ENCODE measurements at places on chromosomes 13 and 19. TPM values are rescaled to one million over a fixed set of nuclear protein-coding genes. Genes with fewer than 3 reads are reported as not detected.

PCDH8 gene
- not detected for total RNA-seq

SYT5 gene
- total RNA-seq: not detected

KDELR1 gene
- total RNA-seq: 91.1 TPM

C19orf44 gene
- 4.3 TPM for total RNA-seq

CNN1 gene
- not detected for total RNA-seq

GARIN5A gene
- total RNA-seq: 0.96 TPM

GRAMD1A gene
- total RNA-seq: 160 TPM

CGB2 gene
- total RNA-seq: not detected

AP2S1 gene
- total RNA-seq: 116 TPM

KL gene
- total RNA-seq: 0.25 TPM

DNA sequence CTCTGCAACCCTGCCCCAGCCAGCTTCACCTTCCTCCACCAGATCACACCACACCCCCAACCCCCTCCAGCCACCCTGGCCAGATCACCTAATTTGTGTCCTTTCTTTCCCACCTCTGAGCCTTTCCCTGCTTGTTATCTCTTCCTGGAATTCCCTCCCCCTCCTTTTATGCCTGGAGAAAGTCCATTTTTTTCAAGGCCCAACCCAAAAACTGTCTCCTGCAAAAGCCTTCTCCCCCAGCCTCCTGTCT, 5.3 kb upstream of the TLE2 start:
- DNase-seq: no peak

DNA sequence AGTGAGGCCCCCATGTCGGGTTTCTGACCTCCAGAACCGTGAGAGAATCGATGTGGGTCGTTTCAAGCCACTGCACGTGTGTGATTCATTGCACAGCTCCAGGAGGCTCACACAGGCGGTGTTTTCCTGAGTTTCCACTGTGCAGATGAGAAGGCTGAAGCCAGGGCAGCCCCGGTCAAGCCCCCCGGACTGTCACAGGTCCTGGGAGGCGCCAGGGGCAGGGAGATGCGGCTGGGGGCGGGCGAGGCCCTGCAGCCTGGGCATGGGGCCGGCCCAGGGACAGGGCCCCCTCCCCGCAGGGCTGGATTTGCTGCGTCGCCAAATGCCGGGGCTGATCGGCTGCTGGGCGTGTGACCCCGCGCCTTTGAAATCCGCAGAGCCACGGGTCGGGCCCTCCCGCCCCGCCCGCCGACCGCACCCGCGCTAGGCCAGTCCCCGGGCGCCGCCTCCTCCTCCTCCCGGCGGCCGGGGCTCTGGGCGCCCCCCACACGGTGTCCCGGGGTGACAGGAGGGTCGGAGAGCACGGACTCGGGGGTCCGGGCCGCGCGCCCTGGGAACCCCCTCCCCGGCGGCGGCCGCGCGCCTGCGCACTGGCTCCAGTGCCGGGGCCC, 9.9 kb upstream of the MKNK2 start:
- DNase-seq: no peak

- no peak for DNase-seq
Observed at GRCh38 chr13:34241332-34241731, 423.4 kb downstream of the RFC3 start.

DNA sequence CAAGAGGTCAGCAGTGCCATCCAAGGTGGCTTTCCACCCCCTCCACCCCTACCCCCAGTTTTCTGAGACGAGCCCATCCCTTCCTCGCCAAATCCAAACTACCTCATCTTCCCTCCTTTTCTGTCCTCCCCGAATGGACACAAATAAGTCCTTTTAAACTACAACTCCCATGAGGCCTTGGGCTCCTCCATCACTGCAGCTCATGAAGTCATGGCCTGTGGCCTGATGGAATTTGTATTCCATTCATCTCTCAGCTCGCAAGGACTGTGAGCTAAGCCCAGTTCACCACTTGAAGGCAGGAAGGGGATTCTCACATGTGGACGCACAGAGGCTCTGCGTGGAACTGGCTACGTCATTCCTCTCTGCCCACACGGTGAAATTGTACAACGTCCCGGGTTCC, 12.5 kb downstream of the PTPRH start:
- DNase-seq: no peak

GRCh38 chr19:882871-883497, 10.0 kb downstream of the MED16 start:
- no peak for DNase-seq

GRCh38 chr13:37446503-37446902, 152.1 kb downstream of the POSTN start:
- DNase-seq: no peak

GRCh38 chr13:52162279-52163101, 3.1 kb upstream of the NEK3 start:
- no peak for DNase-seq

DNA sequence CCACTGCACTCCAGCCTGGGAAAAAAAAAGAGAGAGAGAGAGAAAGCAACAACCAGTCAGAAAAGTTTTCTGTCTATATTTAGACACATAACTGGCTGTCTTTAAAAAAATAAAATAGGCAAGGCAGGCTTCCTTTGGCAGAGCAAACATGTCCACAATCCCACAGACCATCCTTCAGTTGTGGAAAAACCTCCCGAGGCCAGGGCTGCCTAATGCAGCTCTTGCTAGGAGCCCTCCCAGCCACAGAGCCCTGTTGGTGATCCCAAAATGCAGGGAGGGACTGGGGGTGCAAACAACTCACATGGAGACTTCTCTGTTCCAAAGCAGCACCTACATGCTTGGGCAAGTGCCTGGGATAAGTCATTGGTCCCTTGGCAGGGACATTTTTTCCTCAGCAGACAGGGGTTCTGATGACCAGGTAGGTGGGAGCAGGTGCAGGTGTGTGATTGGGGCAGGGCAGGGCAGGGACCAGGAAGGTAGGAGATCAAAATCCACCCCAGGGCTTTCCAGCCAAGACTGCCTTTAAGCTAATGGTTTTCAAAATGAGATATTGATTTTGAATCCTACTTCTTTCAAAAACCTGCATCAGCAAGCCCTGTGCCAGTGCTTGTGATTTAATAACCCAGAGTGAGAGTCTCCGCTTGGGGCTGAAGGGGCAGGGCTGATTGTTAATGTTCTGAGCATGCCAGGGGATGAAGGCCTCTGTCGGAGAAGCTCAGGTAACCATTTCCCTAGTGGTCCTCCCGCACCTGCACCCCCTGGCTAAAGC, 178.5 kb downstream of the USP12 start:
- no peak for DNase-seq

- no peak for DNase-seq
Observed at GRCh38 chr13:48571126-48571913, 38.4 kb upstream of the RCBTB2 start.

- no peak for DNase-seq
Observed at GRCh38 chr19:13092606-13093235, 9.9 kb downstream of the LYL1 start.

- no peak for DNase-seq
Observed at GRCh38 chr19:4390567-4391305, 9.6 kb downstream of the SH3GL1 start.

- DNase-seq: no peak
Observed at GRCh38 chr13:30972888-30973377, 40.5 kb downstream of the TEX26 start.

GRCh38 chr13:75102001-75102716, 379.8 kb downstream of the TBC1D4 start:
- no peak for DNase-seq

GRCh38 chr13:35629026-35629425, 152.5 kb upstream of the MAB21L1 start:
- no peak for DNase-seq

- DNase-seq: no peak
Observed at GRCh38 chr19:2494084-2494446, 18.1 kb downstream of the GADD45B start.

DNA sequence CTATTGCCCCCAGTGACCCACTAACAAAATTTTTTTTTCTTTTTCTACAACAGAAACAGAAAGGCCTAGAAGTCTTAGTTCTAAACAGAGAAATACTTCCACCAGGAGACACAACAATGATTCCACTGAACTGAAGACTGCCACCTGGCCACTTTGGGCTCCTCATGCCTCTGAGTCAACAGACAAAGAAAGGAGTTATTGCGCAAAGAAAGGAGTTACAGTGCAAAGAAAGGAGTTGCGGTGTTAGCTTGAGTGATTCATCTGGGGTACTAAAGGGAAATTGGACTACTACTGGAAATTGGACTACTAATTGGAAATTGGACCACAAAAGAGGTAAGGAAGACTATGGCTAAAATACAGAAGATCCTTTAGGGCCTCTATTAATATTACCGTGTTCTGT, 116.6 kb downstream of the PCDH17 start:
- no peak for DNase-seq

DNA sequence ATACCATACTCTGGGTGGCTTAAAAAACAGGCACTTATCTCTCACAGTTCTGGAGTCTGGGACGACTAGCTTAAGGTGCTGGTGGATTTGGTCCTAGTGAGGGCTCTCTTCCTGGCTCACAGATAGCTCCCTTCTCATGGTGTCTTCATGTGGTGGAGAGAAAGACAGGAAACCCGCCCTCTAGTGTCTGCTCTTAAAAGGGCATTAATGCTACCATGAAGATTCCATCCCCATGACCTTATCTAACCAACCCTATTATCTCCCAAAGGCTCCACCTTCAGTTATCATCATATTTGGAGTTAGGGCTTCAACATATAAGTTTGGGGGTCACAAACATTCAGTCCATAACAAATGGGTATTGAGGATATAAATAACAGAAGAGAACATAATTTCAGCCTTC, 139.4 kb downstream of the HS6ST3 start:
- DNase-seq: no peak

DNA sequence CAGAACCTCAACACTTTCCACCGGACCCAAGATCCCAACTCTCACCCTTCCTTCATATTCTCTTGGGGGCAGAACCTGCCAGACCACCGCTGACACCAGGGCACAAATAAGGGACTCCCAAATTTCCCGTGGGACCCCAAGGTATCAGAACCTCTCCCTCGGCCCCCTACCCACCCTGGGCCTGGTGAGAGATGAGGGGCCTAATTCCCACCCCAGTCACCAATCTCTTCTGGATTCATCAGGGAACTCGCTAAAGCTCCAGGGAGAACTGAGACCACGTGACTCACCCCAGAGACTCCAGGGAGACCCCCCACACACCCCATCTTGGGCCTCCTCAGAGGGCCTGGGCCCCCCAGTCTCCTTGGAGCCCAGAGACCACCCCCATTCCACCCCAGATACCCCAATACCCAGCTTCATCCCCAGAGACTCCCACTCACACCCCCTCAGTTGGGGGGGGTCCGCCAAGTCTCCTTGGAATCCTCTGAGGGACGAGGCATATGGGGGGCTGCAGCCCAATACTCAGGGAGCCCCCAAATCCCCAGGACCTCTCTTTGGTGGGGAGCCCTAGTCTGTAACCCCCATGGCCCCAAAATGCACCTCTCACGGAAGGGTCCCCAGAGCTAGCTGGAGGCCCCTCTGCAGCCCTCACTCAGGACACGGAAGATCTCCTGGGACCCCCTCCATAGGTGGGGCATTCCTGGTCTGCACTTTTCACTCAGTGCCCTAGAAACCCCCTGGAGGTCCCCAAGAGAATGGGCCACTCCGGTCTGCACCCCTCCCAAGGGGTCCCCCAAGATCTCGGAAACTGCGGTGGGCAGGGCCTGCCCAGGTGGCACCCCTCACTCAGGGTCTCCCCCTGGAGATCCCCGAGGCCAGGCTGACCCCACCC, 1.6 kb downstream of the LMNB2 start:
- no peak for DNase-seq

Measured in activated naive CD4-positive, alpha-beta T cell treated with anti-CD3 and anti-CD28 coated beads, Interleukin-2, amount 50 U/mL, for 72 hours (primary cell).